ENCODE measurements at places on chromosomes 7 and 10. TPM values are rescaled to one million over a fixed set of nuclear protein-coding genes. Genes with fewer than 3 reads are reported as not detected.
A peak's percentile ranks its signal among the peaks of the same experiment; 100 is the strongest.

- DNase-seq: no peak
Observed at GRCh38 chr10:98511876-98512275, 65.1 kb upstream of the HPS1 start.

- DNase-seq: no peak
Observed at GRCh38 chr7:25216837-25217236, 11.4 kb downstream of the NPVF start.

DNA sequence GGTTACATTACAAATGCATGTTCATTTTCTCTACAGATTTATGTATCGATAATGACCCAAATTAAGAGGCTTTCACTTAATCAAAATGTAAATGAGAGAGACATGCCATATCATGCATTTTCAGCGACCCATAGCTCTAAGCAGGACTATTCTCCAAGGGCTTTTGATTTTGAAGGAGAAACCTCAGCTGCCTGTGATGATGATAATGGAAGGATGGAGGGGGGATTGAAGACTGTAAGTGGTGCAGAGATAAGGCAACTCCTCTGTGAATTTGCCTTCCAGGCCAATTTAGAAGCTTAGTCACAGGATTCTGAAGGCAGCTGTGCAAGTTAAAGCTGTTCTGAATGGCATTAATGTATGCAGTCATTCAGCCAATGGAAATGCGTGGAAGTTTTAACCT lies 8.3 kb downstream of the VSTM2A start:
- DNase-seq: no peak

DNA sequence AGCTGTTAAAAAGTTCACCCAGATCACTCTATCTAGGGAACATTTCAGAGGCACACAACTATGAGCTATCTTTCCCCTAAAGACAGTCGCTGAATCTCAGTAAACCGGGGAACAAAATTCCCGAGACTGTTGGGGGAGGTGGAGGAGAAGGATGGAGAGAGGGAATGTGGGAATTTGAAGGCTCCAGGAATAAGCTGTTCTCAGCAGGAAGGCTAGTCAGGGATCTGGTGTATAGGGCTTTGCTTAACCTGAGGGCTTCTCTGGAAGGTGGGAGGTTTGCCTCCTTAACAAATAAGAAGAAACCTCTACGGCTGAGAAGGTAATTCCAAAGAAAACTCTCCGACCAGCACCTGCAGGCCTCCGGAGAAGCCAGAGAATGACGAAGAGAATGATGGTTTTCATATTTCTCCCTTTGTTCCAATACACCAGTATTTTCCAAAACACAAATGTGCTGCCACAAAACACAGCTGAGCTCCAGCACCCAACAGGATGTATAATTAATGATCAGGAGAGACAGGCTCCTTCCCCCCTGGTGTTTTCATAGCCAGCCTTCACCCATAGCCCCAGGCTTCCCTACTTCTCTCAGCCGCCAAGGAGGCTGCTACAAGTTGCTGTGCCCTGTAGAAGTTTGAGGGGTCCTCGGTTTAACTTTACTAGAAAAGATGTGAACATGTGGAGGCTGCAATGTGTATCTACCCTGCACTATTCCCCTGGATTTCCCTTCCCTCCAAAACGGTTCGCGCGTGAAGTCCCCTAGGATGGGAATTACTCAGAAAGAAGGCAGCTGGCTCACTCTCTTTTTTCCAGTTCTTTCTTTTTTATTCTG lies 2.0 kb downstream of the KCNMA1 start:
- DNase-seq: no peak

DNA sequence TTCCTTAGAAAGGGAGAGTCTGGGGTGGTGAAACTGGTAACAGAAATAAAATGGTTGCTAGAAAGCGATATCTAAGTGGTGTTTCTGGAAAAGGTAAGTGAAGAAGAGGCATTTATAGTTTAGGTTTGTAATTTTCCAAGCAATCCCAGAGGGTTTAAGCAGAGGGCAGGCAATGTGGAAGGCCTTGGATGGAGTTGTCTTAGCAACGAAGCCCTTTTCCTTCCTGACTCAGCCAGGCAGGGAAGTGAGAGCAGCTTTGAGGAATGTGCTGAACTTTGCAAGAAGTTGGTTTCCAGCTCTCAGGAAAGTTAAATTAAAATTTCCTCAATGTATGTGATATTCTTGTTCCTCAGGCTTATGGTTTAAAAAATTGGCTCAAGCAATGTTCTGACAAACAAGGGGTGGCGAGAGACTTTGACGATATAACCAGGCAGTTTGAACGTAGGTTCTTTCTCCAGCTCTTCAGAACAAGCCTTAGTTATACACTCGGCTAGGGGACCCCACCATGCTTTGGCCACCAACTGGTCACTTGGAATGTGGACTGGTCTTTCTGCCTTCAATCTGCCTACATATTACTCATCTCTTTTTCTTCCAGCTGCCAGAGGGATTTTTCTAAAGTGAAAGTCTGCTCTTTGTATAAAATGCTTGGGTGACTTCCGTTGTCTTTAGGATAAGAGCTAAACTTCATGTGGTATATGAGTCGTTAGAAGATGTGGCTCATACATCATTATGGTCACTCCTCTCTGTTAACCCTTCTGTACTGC lies 66.9 kb upstream of the SLC25A13 start:
- DNase-seq: no peak

Gene PLAC9
- 45.2 TPM for total RNA-seq

Gene CYP3A7
- total RNA-seq: not detected

DNA sequence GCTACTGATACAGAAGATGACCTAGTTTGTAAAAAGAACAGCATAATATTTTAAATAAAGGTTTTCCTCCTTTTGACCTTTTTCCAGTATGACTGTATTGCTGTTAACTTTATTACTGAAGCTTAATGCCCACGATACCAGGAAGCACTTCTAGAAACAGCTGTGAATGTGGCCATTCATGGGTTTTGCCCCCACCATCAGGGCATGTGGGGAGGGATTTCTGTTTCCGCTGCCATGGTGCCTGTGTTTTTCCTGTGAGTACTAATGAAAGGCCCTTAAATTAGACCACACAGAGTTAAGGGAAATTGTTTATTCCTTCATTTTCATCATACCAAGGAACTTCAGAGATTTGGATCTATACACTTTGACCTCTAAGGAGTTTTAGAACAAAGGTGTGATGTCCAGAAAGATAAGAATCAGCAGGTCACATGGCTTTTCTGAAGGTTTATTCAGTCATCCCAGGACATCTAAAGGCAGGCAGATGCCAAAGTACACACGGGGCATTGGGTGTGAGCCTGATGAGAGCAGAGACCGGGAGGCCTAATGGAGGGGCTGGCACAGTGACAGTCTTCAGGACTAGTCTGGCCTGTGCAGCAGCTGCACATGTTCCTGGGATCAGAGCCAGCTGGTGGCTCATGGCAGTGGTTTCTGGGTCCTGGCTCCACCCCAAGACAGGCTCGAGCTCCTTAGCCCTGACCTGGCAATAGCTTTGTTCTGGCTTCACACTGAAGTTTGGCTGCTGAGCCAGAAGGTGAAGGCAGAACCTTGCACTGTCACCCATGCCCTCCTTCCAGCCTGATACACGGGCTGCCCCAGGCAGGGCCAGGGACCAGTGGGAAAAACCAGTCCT lies 190.9 kb downstream of the REEP3 start:
- peak; percentile 93 for DNase-seq

- no peak for DNase-seq
Observed at GRCh38 chr7:90625051-90625450, 28.9 kb downstream of the CDK14 start.

GRCh38 chr7:107494884-107495283 lies 25.0 kb downstream of the GPR22 start:
- no peak for DNase-seq

DNA sequence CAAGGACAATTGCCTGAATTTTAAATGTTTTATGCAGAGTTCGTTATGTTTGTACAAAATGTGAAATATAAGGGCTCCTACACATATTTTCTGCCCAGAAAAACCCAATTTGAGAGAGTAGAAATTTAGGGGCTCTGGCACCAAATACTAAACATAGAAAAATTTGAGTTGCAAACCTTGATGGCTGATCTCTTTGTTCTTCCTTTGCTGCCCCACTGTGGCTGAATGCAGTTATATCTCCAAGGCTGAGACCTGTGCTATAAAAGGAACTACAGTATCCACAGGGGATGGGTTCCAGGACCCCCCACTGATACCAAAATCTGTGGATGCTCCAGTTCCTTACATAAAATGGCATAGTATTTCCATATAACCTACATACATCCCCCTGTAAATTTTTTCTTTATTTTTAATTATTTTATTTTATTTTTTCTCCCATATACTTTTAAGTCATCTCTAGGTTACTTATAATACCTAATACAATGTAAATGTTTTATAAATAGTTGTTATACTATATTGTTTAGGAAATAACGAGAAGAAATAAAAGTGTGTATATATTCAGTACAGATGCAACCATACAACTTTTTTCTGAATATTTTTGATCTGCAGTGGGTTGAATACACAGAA lies 22.5 kb downstream of the CFAP43 start:
- DNase-seq: no peak
